ENCODE measurements at places on chromosomes 11 and 22. TPM values are rescaled to one million over a fixed set of nuclear protein-coding genes. Genes with fewer than 3 reads are reported as not detected.

Gene TMEM151A
- total RNA-seq, result 0.86 TPM

Gene MS4A2
- 1.7 TPM for total RNA-seq

Gene PPP2R1B
- total RNA-seq, result 30.3 TPM

Gene MMP12
- total RNA-seq, result not detected

Gene CXCR5
- total RNA-seq, result not detected

Gene FBLN1
- 348 TPM for total RNA-seq

Gene CLCF1
- 1.1 TPM for total RNA-seq

Gene CEP126
- total RNA-seq, result 3.3 TPM

Gene RBM14
- 31.2 TPM for total RNA-seq

Gene VPS51
- total RNA-seq, result 52.7 TPM

Gene RAPSN
- not detected for total RNA-seq

Gene APOBEC3C
- total RNA-seq, result 28.1 TPM

Gene CRYBB3
- total RNA-seq, result not detected

- DNase-seq, result peak; percentile 75
Observed at GRCh38 chr22:19880786-19881569, 26.3 kb upstream of the GNB1L start.

- no peak for DNase-seq
Observed at GRCh38 chr11:117668321-117668751, 128.7 kb downstream of the DSCAML1 start.

GRCh38 chr11:15769203-15769602 lies 587.1 kb downstream of the SOX6 start:
- DNase-seq, result no peak

- DNase-seq, result no peak
Observed at GRCh38 chr11:7974668-7975067, 9.4 kb upstream of the NLRP10 start.

DNA sequence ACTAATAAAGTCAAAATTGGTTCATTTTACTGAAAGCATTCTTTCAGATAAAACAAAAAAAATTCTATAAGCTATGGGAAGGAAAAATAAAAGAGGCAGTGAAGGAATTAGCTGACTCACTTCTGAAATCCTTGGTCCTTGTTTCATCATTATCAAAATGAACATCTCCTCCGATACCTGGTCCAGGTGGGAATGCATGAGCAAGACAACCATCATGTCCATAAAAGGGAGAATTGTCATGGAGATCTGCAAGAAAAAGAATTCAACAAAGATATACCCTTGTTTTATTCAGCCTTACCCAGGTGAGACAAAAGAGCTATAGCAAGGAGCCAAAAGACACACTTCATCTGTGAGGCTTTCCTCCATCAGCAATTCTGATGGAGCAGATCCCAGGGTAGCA lies 27.2 kb downstream of the MMP10 start:
- DNase-seq, result no peak

GRCh38 chr11:130269326-130269943 lies 45.3 kb downstream of the ZBTB44 start:
- no peak for DNase-seq

- DNase-seq, result no peak
Observed at GRCh38 chr11:65557280-65558001, 718 bp downstream of the LTBP3 start.

DNA sequence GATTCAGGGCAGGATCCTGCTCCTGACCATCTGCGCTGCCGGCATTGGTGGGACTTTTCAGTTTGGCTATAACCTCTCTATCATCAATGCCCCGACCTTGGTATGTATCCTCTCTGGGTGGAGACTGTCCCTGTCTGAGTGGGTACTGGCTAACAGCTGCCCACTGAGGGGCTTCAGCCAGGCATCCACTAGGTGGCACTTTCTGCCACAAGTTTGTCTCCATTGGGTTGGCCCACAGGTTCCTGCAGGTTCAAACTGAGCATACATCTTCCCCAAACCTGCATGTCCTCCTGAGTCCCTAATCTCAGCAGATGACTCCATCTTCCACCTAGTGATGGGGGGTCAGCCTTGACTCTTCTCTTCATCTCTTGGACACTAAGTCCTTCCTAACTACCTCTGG lies 4.4 kb downstream of the SLC2A11 start:
- no peak for DNase-seq

- no peak for DNase-seq
Observed at GRCh38 chr11:134443246-134443645, 31.2 kb upstream of the B3GAT1 start.

- no peak for DNase-seq
Observed at GRCh38 chr11:121198491-121198890, 94.1 kb upstream of the SC5D start.

DNA sequence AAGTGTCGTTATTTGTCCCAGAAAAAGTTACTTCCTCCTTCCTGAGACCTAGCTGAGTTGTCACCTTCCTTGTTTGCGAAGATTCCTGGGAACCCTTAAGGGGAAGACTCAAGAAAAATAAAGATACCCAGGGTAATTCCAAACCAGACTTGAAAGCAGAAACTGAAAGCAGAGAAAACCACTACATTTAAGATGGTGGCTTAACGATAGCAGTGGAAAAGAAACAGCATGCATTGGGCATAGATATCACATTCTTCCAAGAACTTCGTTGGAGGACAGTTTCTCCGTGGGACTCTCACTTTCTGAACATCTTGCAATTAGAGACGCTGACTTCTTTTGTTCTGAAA lies 89.1 kb downstream of the FAM76B start:
- DNase-seq, result no peak

DNA sequence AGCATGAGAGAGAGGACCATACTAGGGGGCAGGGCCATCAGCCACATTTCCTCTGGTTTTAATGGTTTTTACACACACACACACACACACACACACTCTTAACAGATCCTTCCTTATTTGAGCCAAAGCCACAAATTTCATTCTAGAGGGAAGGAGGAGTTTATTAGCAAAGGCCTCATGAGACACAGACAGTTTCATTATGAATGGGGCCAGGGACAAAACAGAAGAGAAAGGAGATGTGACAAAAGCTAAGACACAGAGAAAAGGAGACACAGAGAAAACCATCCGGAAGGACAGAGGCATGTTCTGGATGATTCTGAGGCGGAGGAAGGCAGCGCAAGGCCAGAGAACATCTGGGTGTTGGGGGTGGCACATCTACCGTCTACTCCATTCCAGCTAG lies 32.2 kb upstream of the ARFGAP3 start:
- no peak for DNase-seq

GRCh38 chr22:39472570-39473556 lies 16.1 kb downstream of the MGAT3 start:
- DNase-seq, result no peak

- DNase-seq, result no peak
Observed at GRCh38 chr11:118896921-118897591, 13.4 kb downstream of the CXCR5 start.

DNA sequence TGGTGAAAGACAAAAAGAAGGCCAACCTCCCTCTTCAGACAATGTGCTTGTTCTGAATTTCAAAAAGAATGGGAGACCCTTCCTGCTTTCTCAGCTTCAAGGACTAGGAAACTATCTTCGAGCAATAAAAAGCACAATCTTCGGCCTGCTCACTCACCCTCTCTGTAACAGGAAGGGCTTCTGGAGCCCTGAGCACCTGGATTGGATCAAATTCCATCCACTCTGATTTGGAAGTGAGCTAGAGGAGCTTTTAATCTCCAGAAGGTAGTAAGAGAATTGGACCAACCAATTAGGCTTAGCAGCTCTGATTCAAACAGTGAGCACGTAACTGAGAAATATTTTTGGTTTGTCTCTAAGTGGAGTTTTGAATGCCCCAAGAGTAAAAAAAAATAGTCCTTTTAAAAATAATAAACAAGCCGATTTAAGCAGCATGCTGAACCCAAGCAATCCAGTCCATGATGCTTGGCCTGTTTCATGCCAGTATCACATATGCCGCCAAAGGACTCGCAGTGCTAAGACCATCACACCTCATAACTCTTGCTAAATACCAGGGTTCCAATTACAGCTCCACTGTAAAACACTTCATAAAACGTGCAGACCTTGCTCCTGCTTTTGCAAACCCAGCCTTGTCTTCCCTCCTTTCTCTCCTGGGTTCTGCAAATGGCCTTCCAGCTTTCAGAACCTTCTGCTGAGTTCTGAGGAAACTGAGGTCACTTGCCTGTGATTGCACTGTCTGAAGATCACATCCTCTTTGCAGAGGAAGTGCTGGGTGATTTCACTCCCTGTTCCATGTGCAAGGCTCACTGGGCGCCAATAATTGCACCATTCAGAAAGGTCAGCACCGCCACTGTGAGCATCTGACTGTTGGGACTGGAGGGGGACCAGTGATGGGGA lies 74.4 kb downstream of the SLC1A2 start:
- peak; percentile 28 for DNase-seq

DNA sequence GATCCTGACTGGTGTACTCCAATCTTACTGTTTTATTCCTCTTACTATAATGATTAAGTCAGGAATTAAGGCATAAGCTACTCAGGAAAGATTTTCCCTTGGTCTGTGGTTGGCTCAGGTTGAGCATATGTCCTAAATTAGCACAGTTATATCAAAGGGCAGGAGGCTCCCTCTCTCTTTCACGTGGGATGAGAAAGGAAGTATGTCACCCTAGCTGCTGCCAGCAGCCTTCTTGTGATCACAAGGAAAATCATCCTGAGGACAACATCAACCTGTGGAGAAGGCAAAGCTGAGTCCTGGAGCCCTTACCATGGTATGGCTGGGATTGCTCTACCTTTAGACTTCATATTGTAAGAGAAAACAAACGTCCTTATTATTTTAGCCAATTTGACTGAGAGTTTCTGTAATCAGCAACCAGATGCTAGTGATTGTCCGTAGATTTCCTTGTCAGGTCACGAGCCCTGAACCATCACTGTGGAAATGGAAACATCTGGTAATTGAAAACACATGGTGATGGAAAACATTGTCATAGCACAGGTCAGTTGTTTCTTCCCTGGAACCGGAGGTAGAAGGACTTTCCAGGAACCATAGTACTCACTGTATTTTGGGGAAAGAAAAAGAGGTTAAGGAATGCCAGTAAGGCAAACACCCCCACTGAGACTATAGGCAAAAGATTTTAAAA lies 40.6 kb upstream of the DEUP1 start:
- DNase-seq, result no peak

DNA sequence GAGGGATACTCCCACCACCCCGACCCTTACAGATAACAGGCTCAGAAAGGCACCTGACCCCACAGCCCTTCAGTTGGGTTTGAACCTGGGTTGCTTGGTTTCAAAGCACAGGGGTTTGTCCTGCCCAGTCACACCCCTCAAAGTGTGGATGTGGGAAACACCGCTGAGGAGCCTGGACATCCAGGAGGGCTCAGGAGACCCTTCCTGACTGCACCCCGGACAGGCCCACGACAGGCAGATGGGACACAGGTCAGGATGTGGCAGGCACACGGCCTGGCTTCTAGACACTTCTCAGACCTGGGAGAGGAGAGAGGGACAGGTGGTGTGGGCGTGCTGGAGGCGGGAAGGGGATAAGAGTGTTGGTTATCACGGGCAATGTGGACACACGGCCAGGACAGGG lies 932.3 kb downstream of the BRD1 start:
- DNase-seq, result no peak

DNA sequence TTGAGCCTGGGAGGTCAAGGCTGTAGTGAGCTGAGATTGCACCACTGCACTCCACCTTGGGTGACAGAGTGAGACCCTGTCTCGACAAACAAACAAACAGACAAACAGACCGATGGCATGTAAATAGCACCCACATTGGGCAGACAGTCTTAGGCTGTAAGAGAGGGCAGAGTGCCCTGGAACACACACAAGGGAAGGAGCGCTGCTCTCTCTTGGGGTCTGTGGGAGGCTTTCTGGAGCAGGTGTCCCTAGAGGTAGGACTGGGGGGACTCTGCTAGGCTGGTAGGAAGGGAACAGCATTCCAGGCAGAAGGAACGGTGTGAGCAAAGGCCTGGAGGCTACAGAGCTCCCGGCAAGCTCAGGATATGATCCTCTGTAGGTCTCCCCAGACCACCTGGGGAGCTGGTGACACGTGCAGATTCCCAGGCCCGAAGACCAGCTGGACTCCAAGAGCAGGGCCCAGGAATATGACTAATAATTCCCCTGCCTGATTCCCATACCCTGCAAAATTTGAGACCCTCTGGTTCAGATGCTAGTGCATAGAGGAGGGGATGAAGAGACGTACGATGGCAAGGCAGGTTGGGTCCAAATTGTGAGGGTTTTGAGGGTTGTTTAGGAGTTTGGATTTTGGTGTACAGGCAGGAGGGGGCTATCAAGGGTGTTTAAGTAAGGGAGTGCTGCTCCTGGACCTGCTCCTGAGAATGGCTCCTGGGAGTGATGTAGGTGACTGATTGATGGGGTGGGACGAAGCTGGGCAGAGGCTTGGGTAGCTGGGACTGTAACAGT lies 11.6 kb downstream of the SMIM38 start:
- DNase-seq, result no peak

- DNase-seq, result no peak
Observed at GRCh38 chr11:118768690-118769089, 22.3 kb downstream of the DDX6 start.

- DNase-seq, result no peak
Observed at GRCh38 chr22:41397143-41397811, 15.5 kb downstream of the TEF start.

GRCh38 chr11:72770799-72771198 lies 18.6 kb upstream of the ARAP1 start:
- no peak for DNase-seq

DNA sequence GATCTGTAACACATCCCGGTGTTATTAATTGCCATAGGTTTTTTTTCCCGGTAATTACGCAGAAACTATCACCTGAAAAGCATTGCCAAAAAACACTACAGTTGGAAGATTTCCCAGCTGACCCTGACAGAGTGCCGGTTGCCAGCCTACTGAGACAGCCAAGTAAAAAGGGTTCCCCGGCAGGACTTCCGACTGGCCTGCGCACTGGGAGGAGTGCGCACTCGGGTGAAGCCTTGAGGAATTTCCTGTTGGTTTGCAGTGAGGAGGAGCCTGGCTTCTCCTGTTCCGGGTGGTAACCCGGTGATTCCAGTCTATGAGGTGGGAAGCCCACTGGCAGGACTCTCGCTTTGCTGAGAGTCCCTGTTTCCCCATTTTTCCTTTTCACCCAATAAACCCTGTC lies 52.1 kb downstream of the CNTF start:
- peak; percentile 26 for DNase-seq
